ENCODE measurements at places on chromosomes 4 and X.

GRCh38 chr4:186695392-186695791 lies 28.3 kb downstream of the FAT1 start:
- H3K4me3 ChIP-seq, result no peak overlapping the region
- no peak for DNase-seq
- H3K4me1 ChIP-seq, result no peaks in the 10 kb centered on the region
- no peak overlapping the region for H3K27ac ChIP-seq

DNA sequence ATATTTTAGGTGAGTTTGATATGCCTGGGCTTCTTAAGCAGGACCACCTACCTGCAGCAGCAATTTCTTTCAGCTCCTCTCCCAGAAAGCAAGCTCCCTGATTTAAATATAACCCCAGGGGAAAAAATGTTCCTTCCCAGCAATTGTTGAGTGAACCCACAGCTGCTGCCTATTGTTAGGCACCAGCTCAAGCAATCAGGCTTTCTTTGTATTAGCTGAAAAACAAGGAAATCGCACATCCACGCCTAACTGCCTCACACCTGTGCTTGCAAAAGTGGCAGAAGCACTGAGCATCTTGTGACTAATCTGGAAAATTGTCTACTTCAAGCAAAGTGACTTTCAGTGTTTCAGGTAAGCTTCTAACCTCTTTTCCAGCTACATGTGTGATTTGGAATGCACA lies 432.2 kb downstream of the SMARCA1 start:
- H3K27me3 ChIP-seq, result no peaks in the 10 kb centered on the region
- H3K4me3 ChIP-seq, result no peak overlapping the region
- no peak for DNase-seq
- no peaks in the 10 kb centered on the region for H3K4me1 ChIP-seq

DNA sequence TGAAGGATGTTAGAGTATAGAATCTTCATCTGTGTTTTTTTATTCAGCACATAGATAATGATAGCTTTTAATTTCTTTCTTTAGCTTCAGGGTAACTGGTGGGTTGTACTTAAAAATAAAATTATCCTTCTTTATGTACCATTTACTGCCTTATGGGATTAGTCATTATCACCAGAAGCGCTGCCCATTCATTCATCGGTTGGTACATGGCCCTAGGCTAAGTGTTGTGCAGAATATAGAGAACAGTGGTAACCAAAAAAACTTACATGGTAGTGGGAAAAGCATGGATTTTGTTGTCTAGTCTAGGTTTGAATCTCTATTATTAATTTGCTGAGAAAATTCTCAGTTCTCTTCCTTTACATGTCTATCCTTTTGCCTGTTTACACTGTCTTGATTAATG lies 43.5 kb upstream of the PDE5A start:
- H3K36me3 ChIP-seq, result no peaks in the 10 kb centered on the region
- DNase-seq, result no peak
- peaks cover 10% of the 10 kb centered on the region for H3K27me3 ChIP-seq
- no peak overlapping the region for H3K27ac ChIP-seq
- H3K4me3 ChIP-seq, result no peak overlapping the region

- H3K36me3 ChIP-seq, result peaks cover 1% of the 10 kb centered on the region
- H3K4me3 ChIP-seq, result no peak overlapping the region
- H3K27me3 ChIP-seq, result no peaks in the 10 kb centered on the region
Observed at GRCh38 chr4:23091711-23092110, 399.0 kb downstream of the GBA3 start.

DNA sequence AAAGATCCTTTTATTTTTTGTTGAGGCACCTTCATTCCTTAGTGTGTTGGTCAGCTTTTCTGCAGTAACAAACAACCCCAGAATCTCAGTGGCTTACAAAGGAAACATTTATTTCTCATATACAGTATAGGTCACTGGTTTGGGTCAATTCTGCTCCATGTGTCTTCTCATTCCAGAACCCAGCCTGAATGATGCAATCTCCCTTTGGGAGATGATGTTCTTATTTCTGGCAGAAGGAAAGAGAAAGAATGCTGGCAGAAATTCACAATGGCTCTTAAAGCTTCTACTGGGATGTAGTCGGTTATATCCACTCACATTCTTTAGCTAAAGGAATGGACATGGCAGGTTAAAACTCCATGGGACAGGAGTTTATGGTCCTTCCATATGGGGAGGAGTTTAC lies 42.3 kb downstream of the IDS start:
- H3K4me3 ChIP-seq, result no peak overlapping the region
- H3K36me3 ChIP-seq, result no peaks in the 10 kb centered on the region
- H3K4me1 ChIP-seq, result no peaks in the 10 kb centered on the region

All from central memory CD8-positive, alpha-beta T cell (primary cell).